Right cardiac atrium (tissue), 5 donors: ENCODE measurements at places on chromosomes 16 and 17. TPM values are rescaled to one million over a fixed set of nuclear protein-coding genes. Genes with fewer than 3 reads are reported as not detected.

TBC1D3G gene
- not detected for total RNA-seq

NXN gene
- total RNA-seq, result 15.2 TPM

RPAIN gene
- total RNA-seq, result 31.4 TPM

CALB2 gene
- total RNA-seq, result 3.2 TPM

OMG gene
- total RNA-seq, result not detected

DNAAF1 gene
- 0.28 TPM for total RNA-seq

VAC14 gene
- 23.0 TPM for total RNA-seq

CHST4 gene
- not detected for total RNA-seq

SRR gene
- 11.3 TPM for total RNA-seq

HBM gene
- not detected for total RNA-seq

C1QL1 gene
- 1.6 TPM for total RNA-seq

RAMP2 gene
- 29.2 TPM for total RNA-seq

KCNAB3 gene
- total RNA-seq, result 0.67 TPM

DHRS13 gene
- total RNA-seq, result 2.2 TPM

FBXW10 gene
- total RNA-seq, result 0.17 TPM

RCVRN gene
- total RNA-seq, result 0.34 TPM

PRKCB gene
- total RNA-seq, result 2.8 TPM

RAB26 gene
- 0.24 TPM for total RNA-seq

PSMD11 gene
- total RNA-seq, result 55.0 TPM

TBX21 gene
- 0.14 TPM for total RNA-seq

ADPRM gene
- 5.1 TPM for total RNA-seq

KRTAP4-8 gene
- not detected for total RNA-seq

CPNE2 gene
- total RNA-seq, result 13.7 TPM

KRTAP4-9 gene
- not detected for total RNA-seq

CCL8 gene
- total RNA-seq, result 0.84 TPM

MSLN gene
- 0.92 TPM for total RNA-seq

MYL4 gene
- total RNA-seq, result 5,885 TPM

CDK12 gene
- total RNA-seq, result 25.3 TPM

CCL16 gene
- 0.15 TPM for total RNA-seq
